Left lobe of liver (tissue), 2 donors: ENCODE measurements at places on chromosomes 2 and 18.

- no peak for DNase-seq
Measured at GRCh38 chr2:231300020-231300721, 95.3 kb upstream of the B3GNT7 start.

- DNase-seq, result no peak
Measured at GRCh38 chr2:23541503-23542229, 156.7 kb downstream of the KLHL29 start.

DNA sequence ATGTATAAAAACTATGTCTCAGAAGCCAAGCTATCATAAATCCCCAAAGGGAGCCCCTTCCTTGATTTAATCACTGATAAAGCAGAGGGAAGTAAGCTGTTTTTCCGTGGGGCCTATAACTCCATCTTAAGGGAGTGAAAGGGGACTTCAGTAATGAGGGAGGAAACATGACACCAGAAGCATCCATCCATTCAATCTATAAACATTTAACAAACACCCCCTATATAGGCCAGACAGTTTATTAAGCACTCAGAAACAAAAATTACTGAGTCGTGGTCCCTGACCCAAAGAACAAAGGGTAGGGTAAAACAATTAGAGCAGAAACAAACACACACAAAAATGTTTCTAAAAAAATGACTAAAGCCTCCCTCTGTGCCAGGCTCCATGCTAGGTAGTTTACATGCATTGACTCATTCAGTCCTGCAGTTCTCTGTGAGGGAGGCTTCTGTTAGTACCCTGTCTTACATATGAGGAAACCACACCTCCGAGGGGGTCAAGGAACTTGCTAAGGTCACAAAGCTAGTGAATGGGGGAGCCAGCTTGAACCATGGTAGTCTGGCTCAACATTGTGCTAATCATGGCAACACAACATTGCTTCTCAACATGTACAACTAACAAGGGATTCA is 472.1 kb downstream of the CDH2 start:
- no peak for DNase-seq

GRCh38 chr2:37389989-37390765 is 45.7 kb downstream of the QPCT start:
- no peak for DNase-seq

DNA sequence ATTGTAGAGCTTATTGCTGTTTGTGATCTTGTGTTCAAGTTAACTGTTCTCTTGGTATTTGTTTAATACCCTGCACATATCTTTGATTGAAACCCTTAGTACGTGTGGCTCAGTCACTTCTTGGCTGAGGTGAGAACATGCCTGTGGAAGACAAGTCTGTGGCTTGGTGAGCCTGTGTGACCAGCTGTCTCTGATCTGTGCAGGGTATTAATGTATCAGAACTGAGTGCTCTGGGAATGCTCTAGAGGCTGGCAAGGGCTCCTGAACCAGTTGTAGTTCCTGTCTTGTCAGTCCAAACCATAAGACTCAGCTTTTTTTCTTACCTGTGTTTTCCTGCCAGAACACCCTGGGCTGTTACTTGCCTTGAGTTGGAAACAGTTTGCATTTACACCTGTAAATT is 52.4 kb upstream of the EPHA4 start:
- no peak for DNase-seq

- DNase-seq, result no peak
Measured at GRCh38 chr2:44237221-44237620, 38.1 kb upstream of the SLC3A1 start.

- no peak for DNase-seq
Measured at GRCh38 chr2:216671791-216672343, 23.5 kb downstream of the IGFBP5 start.

DNA sequence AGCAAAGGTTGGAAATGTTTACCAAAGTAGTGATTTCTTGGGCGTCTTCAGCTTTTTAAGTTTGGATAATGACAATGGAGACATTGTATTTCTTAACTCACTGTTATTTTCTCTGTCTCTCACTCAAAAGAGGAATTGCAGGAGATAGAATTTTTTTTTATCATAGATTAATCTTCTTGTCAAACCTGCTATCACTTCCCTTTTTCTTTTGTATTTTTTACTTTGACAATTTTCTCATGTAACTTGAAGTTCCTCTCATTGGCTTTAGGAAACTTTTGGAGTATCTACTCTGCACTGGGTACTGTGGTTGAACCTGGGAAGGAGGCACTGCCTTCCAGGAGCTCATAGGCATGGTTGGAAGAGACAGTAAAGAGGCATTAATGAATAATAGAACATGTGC is 489.1 kb downstream of the CNTNAP5 start:
- DNase-seq, result no peak

GRCh38 chr2:123906361-123906760 is 118.7 kb upstream of the CNTNAP5 start:
- DNase-seq, result no peak

DNA sequence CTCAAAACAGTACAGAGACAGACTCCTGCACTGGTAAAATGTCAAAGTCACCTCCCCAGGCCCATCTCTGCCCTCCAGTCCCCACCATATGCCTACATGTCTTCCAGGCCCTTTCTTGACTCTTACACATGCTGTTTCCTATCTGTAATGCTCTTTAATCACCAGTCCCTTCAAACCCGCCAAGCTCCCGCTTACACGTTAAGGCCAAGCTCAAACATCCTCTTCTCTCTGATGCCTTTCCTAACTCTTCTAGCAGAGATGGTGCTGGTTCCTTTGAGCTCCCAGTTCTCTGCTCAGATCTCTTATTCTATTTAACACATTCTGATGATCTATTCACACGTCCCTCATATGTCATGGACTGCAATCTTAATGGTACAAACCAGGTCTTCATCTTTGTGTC is 5.0 kb downstream of the EVA1A start:
- no peak for DNase-seq

GRCh38 chr18:79427368-79428225 is 31.9 kb downstream of the NFATC1 start:
- DNase-seq, result no peak

- peak; percentile 5 for DNase-seq
Measured at GRCh38 chr2:239879423-239880084, 145.6 kb downstream of the NDUFA10 start.

- DNase-seq, result no peak
Measured at GRCh38 chr2:69469375-69469774, 32.1 kb upstream of the NFU1 start.

- no peak for DNase-seq
Measured at GRCh38 chr18:27501671-27502070, 316.6 kb upstream of the CHST9 start.

GRCh38 chr18:59228351-59228750 is 8.4 kb downstream of the GRP start:
- no peak for DNase-seq

DNA sequence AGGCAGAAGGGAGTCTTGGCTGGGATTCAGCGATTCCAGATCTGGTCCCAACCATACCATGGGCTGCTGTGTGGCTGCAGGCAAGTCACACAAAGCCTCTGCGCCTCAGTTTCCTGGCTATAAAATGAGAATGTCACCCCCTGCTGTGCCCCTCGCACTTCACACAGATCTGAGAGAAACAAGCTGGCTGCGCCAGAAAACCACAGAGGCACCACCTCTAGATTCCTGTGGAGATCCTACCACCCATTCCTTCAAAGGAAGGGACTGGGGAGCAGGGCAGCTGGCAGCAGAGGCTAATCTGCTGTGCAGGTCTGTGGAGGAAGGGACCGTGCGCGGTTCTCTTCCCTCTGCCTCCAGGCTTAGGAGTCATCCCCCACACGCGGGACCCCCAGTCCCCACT is 19.8 kb downstream of the NEURL3 start:
- DNase-seq, result no peak

GRCh38 chr2:224751996-224752698 is 36.0 kb upstream of the CCDC195 start:
- DNase-seq, result no peak

DNA sequence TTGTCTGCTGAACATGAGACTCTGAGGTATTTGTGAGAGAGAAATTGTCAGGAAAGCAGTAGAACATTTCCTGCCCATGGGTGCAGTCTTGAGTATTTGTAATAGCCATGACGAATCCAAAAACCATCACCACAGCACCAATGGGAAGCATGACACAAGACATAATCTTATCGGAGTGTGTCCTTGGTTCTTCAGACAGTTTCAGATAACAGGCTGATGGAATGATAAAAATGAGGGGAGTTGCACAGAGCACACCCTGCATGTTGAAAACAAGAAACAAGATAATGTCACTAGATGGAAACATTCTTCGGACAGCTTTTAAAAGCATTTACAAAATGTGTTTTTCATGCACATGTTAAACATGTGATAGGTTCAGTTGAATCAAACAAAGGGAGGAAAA is 56.9 kb downstream of the SLC38A11 start:
- DNase-seq, result no peak

- no peak for DNase-seq
Measured at GRCh38 chr2:195995499-195995898, 73.1 kb downstream of the DNAH7 start.

DNA sequence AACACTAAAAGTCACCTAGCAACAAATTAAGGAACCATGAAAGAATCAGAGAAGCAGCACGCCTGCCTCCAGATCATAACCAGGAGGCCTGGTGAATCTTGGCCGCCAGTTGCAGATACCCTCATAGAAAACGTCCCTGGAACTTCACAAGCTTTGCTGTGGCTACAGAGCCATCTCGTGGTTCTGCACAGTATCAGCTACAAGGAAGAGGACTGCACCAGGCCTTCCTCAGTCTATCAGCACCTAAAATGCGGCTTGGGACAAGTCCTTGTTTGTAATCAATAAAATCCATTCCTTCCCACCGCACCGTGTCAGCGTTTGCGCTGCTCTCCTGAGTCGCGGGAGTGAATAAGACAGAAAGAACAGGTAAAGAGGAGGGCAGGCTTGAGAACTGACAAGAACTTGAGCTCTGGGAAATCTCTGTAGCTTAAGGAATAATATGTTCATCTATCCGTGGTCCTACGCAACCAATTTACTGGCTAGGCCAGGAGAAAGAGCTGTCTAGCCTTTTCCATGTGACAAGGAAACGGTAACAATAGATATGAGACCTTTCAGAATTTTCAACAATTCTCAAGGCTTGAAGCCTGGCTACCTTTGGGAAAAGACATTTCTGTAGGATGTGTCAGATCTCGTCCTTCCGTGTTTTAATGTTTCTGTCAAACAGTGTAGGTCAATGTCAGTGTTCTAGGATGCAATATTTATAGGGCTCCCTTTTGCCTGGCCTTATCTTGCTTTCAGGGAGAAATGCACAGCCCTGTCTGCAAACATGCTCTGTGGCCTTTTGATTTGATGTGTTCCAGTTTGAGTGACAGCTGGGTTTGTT is 128.5 kb upstream of the RAB12 start:
- peak; percentile 44 for DNase-seq

- no peak for DNase-seq
Measured at GRCh38 chr18:44955825-44956224, 275.1 kb downstream of the SETBP1 start.

DNA sequence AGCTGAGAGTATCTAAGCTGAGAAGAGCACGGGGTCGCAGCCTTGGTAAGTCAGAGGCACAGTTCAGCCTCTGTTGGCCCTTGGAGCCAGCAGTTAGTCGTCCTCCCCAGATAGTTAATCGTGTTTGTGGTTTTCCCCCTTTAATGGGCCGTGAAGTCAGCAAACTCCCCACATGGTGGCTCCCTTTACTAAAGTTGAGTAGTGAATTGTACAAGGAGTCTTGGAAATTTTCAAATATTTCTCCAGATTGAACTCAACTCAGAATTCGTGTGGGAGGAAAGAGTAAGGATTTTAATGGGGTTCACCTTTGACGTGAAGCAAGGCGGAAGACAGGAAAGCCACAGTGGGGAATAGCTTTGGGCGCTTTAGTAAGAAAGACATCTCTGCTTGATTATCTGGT is 2.4 kb upstream of the ADCYAP1 start:
- no peak for DNase-seq

DNA sequence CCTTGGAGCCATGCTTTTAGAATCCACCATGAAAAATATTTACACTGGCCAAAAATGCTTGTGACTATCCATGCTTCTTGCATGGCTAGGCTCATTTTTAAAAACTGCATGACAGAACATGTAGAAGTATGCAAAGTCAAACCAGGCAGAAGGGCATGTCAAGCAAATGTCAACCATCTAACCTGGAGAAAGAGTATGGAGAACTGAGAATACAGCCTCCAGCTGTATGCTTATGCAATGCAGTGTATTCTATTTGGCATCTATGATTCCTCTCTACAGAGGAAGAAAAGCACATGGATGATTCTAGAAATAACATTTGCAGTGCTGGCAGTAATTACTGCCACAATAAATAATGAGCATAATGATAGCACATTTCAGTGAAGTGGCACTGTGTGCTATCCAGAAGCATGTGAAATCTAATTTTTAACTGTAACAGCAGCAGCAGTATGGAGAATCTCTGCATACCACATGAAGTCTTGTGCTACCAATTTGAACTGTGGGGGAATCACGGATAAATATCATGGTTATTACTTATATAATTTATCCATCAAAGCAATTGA is 87.3 kb upstream of the CCDC141 start:
- no peak for DNase-seq

DNA sequence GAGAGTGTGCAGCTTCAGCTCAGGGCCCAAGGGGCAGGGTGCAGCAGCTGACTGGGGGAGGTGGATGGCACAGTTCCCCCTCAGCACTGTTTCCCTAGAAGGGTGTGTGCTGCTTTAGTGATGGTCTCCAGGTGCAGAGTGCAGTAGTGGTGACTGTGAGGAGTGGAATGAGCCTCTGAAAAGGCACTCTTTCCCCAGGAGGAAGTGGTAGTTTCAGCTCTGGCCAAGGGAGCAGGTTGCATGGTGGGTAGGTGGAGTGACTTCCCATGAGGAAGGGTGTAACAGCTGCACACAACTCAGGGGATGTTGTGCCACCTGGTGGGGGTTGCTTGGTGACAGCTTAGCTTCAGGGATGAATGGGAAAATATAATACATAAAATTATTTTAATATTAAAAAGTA is 251.5 kb upstream of the NXPH2 start:
- DNase-seq, result no peak

DNA sequence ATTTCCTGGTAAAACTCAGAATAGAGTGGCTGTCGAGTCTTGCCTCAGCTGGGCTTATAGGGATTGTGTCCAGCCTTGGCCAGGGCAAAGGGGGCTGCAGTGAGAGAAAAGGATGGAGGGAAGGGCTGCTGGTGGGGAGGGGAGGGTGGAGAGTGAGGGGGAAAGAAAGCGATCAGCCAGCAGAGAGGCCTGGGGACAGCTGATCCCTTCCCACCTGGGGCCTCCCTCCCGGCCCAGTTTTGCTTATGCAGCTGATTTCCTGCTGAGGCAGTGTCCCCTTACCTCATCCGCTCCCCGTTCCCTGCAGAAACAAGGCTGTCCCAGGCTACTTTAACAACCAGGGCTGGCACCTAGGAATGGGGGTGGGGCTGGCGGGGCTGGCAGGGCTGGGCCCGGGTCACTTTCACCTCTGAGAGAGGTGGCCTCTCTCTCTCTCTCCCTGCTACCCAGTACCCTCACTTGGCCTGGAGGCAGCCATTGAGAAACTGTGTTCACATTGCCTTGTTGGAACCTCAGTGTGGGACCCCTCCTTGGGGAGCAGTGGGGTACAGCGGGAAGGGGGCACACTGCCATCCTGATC is 12.2 kb upstream of the GMPPA start:
- DNase-seq, result no peak

DNA sequence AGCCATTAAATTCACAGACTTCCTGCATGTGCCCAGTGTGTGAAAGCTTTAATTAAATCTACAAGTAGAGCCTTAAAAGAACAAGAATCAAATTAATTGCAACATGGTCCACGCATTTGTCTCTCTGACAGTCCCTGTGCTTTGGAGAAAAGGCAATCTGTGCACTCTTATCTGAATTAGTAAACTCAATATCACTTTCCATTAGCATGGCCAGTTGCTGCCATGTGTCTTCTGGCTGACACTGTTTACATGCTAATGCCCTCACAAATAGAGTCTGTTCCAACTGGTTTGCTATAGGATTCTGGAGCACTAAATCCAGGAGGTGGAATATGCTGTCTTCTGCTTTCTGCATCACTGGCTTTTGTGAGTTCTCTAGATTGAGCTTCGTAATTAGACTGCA is 434.5 kb upstream of the RAB12 start:
- DNase-seq, result no peak
